AG08395 (cell line): ENCODE measurements at places on chromosomes 1 and 21.

DNA sequence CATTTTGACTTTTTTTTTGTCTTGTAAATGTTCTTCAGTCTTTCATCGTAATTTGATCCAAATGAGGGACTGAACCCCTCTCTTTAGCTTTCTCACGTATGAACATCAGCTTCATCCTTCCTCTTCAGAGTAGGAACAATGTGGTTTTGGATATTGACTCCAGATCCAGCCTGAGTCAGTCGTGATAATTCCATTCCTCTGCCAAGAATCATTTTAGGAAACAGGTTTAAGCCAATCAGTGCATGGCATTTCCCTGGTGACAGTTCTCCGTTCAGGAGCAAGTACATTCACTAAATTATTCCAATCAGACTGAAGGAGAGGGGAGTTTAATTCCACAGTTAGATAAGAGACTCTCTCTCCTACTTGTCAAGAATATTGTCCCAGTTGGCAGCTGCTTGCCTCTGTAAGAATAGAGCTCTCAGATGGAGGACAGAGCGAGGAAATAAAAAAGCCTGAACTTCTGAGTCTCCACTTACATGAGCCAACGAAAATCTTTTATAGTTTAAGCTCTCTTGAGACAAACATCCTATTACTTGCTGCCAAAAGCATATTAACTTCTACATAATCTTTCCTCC, 18.6 kb downstream of the RHOU start:
- DNase-seq: peak; percentile 35

GRCh38 chr1:35592991-35593769, 20.1 kb downstream of the TFAP2E start:
- no peak for DNase-seq

GRCh38 chr1:80278936-80279335, 1272.4 kb upstream of the ADGRL4 start:
- no peak for DNase-seq

GRCh38 chr1:58754683-58755467, 29.0 kb downstream of the JUN start:
- no peak for DNase-seq

DNA sequence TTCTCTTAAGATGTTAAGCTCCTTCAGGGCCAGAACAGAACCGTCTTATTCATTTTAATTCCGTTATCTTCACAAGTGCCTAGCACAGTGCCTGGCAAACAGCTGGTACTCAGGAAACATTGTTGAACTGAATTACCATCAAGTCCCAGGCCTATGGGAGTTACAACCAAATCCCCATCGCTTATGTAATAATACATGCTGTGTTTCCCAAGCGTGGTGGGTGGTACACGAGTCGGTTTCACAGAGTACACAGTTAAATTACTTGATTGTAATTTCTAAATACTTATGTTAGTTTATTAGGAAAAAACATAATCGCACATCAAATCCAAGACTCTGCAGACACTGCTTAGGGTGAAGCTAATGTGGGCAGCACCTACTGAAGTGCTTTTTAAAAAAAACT, 1.0 kb downstream of the ANGEL2 start:
- DNase-seq: peak; percentile 14

DNA sequence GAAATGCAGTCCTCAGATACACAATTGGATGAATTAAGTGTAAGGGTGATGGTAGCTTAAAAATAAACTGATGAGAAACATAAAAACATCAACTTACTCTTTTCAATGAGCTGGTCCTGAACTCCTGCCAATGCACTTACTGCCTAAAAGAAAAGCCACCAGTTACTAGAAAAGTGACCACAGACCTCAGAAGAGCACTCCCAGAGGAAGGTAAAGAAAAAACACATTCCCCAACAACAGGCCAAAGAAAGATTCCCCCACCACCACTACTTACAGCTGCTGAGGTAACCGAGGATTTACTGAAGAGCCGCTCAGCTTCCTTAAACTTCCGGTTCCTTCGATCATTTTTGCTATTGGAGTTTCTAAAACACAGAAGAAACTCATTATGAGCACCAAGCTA, 5.4 kb downstream of the MEAF6 start:
- peak; percentile 50 for DNase-seq

- no peak for DNase-seq
These were observed 1.8 kb downstream of the LAMC1 start for GRCh38 chr1:183025010-183025337.

- peak; percentile 78 for DNase-seq
These were observed 43.0 kb downstream of the NKAIN1 start for GRCh38 chr1:31196685-31197084.

DNA sequence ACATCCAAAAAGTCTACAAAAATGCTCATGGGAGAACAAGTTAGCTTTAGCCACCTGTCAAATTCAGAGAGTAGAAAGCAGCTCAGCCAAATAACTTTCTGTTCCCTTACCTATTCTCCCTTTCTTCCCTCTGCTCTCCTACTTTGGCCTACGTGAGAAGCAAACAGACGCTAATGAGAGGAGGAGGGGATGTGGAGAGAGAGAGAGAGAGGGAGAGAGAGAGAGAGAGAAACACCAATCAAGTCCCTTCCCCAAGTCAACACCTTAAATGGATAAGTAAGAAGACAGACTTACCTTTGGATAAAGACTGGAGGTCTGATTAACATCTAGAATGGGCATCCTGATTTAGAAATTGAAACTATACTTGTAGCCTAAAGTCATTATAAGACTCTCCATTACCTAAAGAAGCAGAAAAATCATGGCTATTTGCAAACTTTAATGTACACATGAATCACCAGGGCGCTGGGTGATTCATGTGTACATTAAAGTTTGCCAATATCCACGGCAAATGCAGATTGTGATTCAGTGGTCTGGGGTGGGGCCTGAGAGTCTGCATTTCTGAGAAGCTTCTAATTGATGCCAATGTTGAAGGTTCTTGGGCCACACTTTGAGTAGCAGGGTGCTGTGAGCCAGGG, 13.1 kb upstream of the DUSP12 start:
- no peak for DNase-seq

DNA sequence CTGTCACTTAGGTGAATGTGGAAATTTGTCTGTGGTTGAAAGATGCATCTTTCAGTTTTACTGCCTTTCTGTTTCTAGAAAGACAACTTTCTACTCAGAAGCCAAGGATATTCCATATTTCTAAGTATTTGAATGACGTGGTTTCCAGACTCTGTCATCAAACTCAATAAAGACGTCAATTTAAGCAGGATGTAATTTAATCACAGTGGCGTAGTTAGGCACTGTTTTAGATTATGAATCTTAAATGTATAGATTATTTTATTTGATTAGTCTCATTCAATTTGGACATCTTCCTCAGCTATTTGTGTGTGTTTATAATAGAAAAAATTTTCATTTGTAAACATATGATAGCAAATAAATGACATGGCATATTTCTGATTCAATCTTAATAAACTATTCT, 298.9 kb downstream of the RYR2 start:
- DNase-seq: no peak

DNA sequence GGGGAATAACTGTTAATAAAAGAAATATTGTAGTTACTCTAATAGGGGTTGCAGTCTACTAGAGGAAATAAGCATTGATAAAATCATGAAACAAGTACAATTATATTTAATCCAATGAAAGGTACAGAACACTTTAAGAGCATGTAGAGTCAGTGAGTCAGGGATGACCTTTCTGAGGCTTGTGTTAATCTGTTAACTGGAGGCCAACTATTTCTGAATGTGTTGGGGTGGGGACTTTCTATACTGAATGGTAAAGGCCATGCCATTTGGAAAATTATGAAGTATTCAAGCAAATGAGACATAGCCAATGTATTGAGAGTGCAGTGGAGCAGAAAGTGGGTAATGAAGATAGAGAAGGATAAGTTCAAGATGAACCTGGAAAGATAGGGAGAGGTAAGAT, 646.2 kb downstream of the ADGRL2 start:
- DNase-seq: no peak

DNA sequence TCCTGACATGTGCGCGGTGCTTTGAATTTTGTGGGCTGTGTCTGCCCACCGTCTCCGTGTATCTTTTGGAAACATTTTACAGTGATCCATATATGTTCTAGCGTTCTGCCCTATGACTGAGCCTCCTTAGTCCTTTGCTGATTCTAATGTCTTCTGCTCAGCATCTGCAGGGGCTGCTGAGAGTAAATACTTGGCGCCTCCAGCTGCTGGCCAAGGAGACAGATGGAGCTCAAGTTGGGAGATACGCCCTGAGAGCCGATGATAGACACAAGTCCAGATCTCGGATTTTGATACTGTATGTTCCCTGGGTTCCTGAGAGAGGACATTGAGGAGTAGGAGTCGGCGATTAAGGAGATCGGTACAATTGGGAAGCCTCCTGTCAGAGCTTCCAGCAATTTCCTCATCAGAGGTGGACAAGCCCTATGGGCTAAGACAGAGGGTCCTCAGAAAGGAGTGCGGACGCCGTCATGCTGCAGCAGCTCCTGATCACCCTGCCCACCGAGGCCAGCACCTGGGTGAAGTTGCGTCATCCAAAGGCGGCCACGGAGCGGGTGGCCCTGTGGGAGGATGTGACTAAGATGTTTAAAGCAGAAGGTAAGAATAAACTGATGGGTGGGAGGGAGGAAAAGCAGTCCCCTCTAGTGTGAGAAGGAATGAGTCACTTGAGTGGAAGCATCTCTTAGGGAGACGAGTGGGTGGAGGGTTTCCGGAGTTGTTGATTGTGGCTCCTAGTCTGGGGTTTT, 390 bp downstream of the ZFP69B start:
- peak; percentile 32 for DNase-seq

GRCh38 chr21:39073717-39074116, 109.5 kb downstream of the PSMG1 start:
- no peak for DNase-seq

- DNase-seq: no peak
These were observed 11.9 kb downstream of the KIF21B start for GRCh38 chr1:201011616-201012015.

DNA sequence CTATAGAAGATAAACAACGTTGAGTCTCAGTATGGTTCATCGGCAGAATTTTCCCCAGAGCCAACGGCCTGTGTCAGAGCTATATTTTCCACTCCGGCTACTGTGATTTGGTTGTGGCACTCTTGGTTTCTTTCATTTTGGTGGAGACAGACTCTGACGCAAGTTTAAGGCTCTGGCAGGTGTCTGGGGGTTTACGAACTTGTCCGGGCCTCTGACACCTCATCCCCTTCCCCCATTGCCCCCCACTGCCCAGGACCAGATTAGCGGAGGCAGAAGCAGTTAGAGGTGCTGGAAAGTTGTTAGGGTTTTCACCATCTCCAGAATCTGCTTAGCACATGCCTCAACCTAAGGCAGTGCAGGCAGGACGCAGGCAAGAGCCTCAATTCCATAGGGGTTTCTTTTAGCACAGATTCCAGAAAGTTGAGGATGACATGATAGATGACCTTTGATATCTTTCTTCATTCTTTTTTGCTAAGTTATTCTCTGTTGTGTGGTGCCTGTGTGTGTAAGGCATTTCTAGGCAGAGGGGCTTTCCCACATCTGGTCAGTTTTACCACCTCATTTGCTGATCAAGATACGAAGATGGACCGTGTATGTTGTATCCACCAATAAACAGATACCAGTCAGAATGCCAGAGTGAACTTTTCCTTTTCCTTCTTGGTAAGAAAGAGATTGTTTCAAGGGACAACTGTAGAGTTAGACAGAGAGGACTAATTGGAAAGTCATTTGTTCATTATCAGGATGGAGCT, 18.4 kb upstream of the IL10 start:
- DNase-seq: no peak

GRCh38 chr1:53722025-53722424, 16.9 kb downstream of the GLIS1 start:
- no peak for DNase-seq

GRCh38 chr1:175054736-175055135, 12.9 kb upstream of the TNN start:
- DNase-seq: no peak

- no peak for DNase-seq
These were observed 6.4 kb upstream of the GBP5 start for GRCh38 chr1:89279011-89279466.

GRCh38 chr21:26210614-26211013, 40.0 kb upstream of the APP start:
- no peak for DNase-seq

DNA sequence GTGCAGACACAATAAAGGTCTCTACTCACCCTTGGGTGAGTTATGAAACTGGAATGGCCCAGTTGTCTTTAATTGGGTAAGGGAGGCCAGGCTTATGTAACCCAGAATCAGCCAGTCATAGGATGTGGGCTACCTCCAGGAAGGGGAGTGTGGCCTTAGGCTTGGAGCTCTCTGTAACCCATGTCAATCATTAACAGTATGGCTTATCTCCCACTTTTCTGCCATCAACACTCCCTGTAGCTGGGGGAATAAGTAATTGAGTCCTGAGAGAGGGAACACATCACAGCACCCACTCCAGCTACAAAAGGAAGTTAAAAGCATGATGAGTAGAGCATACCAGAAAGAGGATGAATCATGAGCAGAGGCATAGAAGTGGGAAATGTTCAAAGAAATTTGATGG, 327.0 kb upstream of the DUSP10 start:
- DNase-seq: no peak

- DNase-seq: no peak
These were observed 177.7 kb downstream of the URB2 start for GRCh38 chr1:229803626-229804217.

GRCh38 chr21:42509244-42509643, 4.4 kb upstream of the SLC37A1 start:
- DNase-seq: no peak

- no peak for DNase-seq
These were observed 1.1 kb downstream of the PATJ start for GRCh38 chr1:61743431-61743705.

GRCh38 chr1:184805667-184806295, 51.1 kb upstream of the EDEM3 start:
- peak; percentile 89 for DNase-seq

DNA sequence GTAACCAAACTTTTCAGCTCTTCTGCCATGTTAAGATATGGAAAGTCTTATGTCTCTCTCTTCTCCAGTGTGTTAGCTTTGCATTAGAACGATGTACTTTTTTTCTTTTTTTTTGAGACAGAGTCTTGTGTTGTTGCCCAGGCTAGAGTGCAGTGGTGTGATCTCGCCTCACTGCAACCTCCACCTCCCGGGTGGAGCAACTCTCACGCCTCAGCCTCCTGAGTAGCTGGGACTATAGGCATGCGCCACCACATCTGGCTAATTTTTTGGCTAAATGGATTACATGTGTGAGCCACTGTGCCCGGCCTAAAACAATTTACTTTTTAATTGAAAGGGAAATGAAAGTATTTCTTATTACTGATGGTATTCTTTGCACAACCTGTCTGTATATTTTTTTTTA, 35.8 kb downstream of the SPEN start:
- DNase-seq: no peak

- DNase-seq: no peak
These were observed 115.5 kb upstream of the VAV3 start for GRCh38 chr1:108080448-108080847.

DNA sequence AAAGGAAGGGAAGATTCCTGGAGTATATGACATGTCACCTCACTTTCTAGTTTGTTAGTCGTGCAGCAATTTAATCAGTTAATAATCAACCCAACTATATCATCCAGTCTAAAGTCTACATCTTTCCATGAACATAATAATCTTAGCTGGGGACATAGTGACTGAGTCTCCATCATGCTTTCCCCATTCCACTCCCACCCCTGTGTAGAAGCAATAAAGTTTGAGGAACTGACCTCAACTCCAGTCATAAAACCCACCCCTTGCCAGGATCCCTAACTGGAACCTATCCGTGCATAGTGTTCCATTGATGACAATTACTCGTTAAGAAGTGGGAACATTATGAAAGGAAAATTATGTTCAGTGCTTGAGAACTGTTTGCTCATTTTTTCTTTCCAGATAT, 48.9 kb upstream of the MROH9 start:
- DNase-seq: no peak
